ENCODE measurements at places on chromosomes 1 and 21.

DNA sequence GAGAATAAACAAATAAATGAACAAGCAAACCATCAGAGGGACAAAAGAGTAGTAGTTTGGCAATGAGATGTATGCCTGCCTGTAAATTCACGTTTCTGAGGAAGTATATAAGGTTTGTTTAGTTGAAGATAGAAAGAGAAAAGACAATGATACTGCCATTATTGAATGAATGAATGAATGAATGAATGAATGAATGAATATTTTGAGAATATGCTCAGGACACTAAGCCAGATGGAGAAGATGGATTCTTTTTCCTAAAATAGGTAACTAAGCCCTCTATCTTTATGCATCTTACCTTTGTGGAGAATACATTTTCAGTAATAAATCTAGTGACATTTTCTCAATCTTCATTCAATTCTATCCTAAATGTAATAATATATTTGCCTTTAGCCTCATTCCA lies 49.4 kb downstream of the SLC35A3 start:
- DNase-seq, result no peak

DNA sequence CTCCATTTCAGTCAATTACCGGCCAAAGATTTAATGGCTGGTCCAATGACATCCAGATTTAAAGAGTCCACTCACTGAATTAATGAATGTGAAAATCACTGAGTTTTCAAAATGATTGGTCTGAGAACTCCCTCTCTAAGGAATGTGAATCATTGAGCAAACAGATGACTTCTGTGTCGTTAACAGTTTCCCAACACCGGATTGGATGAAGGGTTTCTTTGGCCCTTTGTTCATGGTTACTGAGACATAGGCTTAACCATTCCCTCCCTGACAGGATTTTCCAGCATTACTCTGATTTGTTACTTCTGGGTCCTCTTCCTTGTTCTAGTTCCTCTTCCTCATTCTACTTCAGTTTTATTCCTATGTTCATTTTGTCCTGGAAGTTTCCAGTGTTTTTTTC lies 1.5 kb upstream of the CLDN17 start:
- no peak for DNase-seq

DNA sequence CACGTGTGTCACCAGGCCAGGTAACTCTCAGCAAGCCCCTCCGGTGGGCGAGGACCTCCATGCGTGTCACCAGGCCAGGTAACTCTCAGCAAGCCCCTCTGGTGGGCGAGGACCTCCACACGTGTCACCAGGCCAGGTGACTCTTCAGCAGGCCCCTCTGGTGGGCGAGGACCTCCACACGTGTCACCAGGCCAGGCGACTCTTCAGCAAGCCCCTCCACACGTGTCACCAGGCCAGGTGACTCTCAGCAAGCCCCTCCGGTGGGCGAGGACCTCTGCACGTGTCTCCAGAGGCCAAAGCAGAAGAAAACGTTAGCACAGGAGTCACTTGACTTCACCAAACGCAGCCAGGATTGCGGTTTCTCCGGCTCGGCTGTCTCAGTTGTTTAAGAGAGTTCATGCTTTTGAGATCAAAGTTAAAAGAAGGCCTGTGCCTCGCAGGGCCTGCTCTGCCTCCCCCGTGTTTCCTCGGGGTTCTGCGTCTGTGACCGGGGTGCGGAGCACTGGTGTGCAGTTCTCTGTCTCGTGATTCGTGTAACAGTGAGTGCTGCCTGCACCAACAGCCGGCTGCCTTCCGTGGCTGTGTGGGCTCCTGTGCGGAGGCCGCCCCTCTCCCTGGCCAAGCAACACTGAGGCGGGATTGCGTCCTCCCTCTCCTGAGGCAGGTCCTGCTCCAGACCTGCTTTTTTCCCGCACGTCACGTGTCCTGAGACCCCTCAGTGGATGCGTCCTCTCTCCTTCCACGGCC lies 56.6 kb downstream of the PRKCZ start:
- DNase-seq, result no peak

- no peak for DNase-seq
Measured at GRCh38 chr1:111444031-111444430, 5.0 kb downstream of the WDR77 start.

DNA sequence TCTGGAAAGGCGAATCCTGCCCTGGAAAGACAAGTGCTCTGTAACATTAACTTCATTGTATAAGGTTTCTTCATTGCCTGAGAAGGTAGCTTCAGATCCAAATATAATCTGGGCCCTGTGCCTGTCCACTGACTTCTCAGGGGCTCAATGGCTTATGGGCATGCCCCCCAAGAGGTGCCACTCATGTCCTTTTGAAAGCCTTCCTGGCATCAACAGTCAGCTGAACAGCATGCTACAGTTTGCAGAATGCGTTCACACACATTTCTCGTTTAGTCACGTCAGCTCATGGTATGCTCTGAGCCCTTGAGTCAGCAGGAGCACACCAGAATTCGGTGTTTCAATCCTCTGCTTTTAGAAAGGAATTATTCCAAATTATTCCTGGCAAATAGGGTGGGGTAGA lies 23.8 kb downstream of the TMCC2 start:
- no peak for DNase-seq

DNA sequence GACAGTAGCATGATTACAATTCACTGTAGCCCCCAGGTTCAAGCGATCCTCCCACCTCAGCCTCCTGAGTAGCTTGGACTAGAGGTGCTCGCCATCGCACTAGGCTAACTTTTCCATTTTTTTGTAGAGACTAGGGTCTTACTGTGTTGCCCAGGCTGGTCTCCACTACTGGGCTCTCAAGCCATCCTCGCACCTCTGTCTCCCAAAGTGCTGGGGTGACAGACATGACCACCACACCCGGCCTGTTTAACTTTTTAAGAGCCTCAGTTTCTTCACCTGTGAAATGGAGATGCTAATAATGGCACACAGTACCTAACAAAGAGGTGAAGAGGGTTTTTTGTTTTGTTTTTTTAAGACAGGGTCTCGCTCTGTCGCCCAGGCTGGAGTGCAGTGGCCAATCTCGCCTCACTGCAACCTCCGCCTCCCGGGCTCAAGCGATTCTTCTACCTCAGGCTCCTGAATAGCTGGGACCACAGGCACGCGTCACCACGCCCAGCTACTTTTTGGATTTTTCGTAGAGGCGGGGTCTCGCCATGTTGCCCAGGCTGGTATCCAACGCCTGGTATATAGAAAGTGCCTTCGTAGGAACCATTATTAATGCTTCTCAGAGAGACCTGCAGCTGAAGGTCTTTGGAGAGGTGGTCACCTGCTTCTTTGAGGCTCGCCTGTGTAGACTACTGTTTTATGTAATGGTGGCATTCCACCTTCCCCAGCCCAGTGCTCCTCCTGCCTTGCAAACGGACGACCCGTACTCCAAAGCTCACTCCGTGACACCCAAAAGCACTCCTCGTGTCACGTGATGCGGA lies 567 bp downstream of the PMVK start:
- no peak for DNase-seq

- DNase-seq, result no peak
Measured at GRCh38 chr1:166170726-166171125, 3.9 kb upstream of the FAM78B start.

- DNase-seq, result no peak
Measured at GRCh38 chr1:94100785-94101612, 19.9 kb downstream of the ABCA4 start.

GRCh38 chr1:56227886-56228285 lies 351.5 kb downstream of the PLPP3 start:
- DNase-seq, result no peak

GRCh38 chr1:61011561-61012263 lies 70.6 kb upstream of the NFIA start:
- DNase-seq, result no peak

- DNase-seq, result no peak
Measured at GRCh38 chr1:170660871-170661645, 2.9 kb upstream of the PRRX1 start.

DNA sequence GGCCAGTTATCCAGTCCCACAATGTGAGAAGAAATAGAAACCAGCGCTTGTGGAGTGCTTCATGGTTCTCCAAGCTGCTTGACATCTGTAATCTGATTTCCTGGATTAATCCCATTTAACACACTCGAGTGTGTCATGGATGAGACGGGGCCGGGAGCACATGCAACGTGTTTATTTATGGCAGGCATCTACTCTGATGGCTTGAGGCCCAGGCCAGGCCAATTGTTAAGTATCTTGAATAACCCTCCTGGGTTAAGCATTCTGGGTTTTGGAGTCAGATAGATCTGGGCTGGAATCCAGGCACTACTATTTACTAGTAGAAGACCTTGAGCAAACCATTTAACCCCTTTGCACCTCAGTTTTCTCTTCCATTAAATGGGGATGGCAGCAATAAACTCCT lies 37.5 kb upstream of the LAPTM5 start:
- no peak for DNase-seq

- DNase-seq, result no peak
Measured at GRCh38 chr21:26443291-26443690, 129.8 kb downstream of the CYYR1 start.

DNA sequence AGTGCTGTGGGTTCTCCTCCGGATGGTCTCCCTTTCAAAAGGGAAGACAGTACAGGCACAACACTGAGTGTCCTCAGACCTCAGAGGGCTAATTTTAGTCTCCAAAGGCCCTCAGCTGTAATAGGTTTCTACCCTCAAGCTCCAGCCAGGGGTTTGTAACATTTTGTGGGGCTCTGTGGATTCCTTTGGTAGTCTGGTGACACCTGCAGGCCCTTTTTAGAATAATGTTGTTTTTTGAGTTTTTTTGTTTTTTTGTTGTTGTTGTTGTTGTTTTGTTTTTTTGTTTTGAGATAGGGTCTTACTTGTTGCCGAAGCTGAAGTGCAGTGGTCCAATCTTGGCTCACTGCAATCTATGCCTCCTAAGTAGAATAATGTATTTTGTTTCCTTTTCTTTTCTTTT lies 15.0 kb upstream of the TMEM201 start:
- no peak for DNase-seq

DNA sequence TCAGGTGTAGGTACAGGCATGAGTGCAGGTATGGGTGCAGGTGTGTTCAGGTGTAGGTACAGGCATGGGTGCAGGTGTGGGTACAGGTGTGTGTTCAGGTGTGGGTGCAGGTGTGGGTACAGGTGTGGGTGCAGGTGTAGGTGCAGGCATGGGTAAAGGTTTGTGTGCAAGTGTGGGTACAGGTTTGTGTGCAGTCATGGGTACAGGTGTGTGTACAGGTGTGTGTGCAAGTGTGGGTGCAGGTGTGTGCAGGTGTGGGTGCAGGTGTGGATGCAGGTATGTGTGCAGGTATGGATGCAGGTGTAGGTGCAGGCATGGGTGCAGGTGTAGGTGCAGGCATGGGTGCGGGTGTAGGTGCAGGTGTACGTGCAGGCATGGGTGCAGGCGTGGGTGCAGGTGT lies 79.4 kb upstream of the ACTL8 start:
- no peak for DNase-seq

- DNase-seq, result no peak
Measured at GRCh38 chr1:100053119-100053518, 79.6 kb downstream of the SASS6 start.

- no peak for DNase-seq
Measured at GRCh38 chr1:182634306-182635072, 30.3 kb upstream of the RGS16 start.

DNA sequence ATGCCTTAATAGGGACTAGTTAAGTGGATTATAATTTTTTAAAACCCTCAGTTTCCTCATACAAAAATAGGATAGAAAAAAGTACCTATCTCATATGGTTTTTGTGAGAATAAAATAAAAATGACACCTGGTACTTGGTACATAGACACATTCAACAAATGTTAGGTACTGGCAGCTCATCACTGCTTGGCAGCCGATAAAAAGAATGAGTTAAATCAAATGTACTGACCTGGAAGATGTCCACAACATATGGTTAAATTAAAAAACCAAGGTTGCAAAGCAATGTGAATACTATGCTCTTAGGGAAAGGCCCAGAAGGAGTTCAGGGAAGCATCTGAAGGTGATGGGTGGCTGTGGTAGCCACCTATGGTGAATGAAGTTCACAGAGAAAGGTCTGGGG lies 64.9 kb upstream of the SMYD2 start:
- DNase-seq, result no peak

DNA sequence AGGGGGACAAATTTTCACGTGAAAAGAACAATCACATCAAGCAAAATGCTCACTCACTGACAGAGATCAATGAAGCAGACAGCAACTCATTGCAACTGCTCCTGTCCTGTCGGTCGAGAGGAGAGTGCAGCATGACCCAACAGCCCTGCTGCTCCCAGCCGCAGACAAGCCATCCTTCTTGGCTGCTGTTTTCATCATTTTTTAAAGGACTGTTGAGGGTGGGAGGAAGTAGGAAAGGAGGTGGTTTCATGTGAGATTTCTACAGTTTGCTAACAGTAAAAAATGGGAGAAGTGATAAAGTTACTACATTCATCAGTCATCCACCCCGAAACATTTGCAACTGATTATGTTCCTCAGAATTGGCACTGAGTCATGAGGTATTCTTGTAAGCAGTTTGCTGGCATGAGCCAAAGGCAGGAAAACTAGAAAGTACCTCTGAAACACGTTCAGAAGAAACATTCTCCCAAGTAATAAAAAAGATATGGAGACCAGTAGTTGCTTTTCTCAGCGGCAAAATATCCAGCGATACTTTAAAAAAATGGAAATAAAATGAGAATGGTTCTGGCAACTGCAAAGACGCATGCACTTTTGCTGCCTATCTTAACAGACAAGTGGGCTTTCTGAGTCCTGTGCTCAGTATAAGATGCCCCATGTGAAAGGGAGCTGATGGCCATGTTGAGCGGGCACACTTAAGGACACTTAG lies 72.0 kb upstream of the CLDN14 start:
- no peak for DNase-seq

DNA sequence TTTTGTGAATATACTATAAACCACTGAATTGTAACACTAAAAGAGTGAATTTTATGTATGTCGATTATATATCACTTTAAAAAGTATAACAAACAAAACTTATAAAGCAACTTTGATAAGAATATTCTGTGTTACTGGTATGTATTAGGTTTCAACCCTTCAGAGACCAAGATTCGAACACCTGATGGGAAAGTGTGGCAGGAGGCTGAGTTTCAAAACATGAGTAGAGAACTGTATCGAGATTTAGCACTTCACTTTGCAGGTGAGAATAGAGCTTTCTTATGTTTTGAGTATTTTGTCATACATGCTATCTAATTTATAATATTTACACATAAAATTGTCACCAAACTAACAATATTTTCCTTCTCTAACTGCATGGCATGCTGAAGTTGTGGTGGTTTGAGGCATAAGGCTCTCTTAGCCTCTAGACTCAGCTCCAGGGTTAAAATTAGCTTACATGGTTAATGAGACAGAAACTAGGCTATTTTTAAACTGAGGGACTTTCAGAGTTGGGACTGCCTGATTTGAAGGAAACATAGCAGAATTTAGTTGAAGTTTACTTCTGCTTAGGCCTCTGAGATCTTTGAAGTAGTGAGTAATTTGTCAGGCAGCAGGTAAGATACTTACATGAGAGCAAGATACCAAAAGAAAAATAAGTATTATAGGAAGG lies 48.6 kb downstream of the CEP350 start:
- no peak for DNase-seq

DNA sequence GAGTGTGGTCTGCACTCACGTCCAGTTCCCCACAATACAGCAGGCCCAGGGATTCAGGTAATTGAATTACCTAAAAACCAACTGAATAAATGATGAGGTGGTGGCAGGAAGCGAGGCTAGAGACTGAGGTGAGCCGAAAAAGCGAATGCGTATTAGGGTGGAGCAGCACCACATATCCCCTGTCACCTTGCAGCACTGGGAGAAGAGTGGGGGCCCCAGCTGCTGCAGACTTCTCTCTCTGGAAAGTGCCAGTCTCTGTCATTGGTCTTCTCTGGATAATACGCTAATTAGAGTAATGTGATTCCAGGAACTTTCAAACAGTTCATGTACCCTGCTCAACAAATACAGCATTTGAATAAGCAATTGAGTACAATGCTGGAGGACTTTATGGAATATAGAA lies 199.0 kb downstream of the RPS6KC1 start:
- no peak for DNase-seq

Data from AML-193 (cell line).